NCI-H1092 (cell line): ENCODE measurements at places on chromosomes 16 and 17.

DNA sequence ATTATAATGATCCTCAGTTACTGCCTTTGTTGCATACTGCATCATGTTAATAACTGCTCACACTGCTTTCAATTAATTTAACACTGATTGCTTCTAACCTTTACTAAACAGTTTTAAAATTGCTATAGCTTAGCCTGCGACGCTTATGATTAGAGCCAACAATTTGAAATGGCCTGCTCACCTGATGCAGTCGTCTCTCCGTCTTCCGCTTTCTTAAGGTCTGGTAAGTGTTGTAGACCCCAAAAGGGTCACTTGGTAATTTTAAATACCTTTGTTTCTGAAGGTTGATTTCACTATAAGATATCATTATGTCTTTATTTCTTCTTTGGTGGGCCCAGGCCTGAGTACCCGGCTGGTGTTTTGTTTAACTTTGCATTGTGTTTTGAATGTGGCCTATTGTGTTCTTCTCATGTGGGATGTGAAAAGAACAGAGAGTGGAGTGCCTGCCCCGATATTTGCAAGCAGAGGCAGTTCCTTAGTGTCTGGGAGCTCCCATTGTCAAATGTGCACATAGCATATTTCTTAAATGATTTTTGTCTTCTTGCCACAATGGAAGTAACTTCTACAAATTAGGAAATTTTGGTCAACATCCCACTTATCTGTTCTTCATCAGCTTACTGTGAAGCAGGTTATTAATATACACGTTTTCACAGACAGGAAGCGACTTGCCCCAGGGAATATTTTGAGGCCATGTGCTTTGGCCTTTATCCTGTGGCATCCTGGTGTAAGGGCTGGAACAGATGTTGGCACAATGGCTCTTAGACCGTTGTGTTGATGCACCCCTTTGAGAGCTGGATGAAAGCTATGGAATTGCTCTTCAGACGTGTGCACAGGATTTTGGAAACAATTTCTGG lies 2.9 kb downstream of the PHKB start:
- no peak for DNase-seq

GRCh38 chr16:64870859-64871258 lies 251.0 kb downstream of the CDH11 start:
- DNase-seq: no peak

GRCh38 chr17:50129728-50130558 lies at the start of gene SAMD14:
Gene SAMD14 (minus strand): TSS chr17:50130160. CDS start chr17:50124959, 5,201 bp downstream.
- DNase-seq: no peak

GRCh38 chr17:55632236-55632635 lies 90.4 kb downstream of the TMEM100 start:
- DNase-seq: no peak

DNA sequence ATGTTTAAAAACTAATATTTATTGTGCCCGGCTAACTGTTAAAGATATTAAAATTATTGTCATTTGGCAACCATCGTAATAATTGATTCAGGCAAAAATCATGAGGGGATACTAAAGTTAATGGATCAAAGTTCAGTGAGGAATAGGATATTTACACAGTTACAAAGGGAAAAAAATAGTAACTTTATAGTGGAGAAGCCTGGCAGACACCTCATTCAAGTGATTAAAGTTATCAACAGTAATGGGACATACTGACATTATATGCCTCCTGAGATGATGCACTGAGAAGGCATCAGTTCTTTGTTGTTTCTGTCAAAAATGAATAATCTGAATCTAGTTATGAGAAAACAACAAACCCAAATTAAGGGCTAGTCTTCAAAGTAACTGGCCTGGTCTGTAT lies 77.1 kb downstream of the NLK start:
- no peak for DNase-seq

DNA sequence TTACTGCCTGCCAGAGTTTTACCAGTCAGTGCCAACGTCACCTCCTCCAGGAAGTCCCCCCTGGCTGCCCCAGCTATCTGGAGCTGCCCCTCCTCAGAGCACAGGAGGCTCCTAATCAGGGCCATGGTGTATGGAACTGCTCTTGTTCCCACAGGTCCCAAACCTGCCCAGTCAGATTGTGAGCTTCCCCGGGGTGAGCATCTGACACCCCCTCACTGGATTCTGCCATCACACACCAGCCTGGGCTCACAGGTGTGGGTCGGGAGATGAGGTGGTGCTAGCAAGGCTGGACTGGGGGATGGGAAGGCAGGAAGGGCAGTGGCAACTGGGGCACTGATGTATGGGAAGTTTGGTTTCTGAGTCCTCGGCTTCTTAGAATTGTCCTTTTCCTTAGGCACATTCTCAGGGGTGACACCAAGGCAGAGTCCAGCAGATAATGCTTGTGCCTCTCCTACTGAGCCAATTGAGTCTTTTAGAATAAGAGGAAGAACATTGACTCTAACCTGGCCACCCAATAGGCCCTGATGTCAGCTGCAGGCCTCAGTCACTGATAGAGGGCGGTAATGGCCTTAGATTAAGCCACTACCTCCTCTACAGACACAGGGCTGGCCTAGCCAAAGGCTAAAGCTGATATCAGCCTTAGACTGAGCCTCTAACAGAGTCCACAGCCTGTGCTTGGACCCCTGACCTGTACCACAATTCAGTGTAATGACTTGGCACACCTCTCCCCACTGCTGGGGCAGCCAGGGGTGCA lies 107.9 kb downstream of the WSCD1 start:
- no peak for DNase-seq

- DNase-seq: no peak
Measured at GRCh38 chr16:88700636-88701482, 5.3 kb downstream of the RNF166 start.

- DNase-seq: no peak
Measured at GRCh38 chr16:84448444-84448843, 56.0 kb downstream of the MEAK7 start.

- DNase-seq: no peak
Measured at GRCh38 chr17:58338841-58339754, 10.5 kb upstream of the TSPOAP1 start.

GRCh38 chr17:82551779-82552457 lies 32.4 kb downstream of the FOXK2 start:
- peak; percentile 27 for DNase-seq

DNA sequence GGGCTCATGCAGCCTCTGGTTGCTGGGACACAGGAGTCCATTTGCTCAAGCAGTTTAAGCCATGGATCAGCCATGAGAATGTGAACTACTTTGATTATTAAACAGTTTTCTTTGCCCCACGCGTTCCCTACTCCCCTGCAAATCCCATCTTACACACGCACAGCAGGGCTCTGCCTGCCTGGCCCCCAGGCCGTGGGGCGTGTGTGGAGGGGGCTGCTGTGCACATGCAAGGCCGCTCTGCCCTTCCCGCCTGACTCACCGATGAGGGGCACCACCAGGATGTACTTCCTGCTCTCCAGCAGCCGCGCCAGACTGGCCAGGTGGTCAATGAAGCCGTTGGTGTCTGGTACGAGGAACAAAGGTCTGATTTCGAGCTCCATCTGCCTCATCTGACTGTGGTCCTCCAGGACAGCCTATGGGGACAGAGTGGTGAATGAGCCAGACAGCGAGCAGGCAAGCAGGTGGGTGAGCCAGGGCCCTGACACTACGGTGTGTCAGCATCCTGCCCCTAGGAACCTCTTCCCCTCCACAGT lies 13.7 kb downstream of the HIC1 start:
- DNase-seq: no peak

DNA sequence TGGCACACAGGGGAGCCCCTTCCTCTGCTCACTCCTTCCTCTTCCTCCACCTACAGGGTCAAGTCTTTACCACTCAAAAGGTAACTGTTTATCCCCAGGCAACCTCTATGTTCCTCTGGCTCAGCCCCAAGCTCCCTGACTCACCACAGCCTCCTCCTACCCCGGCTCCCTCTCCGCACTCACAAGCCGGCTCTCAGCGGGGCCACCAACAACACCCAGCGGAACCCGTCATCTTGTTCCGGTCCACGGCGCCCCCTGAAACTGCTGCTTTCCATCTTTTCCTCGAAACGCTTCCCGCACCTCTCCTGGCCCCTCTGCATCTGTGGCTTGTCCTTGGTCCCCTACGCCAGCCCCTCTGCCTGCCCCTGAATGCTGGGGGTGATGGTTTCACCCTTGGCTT lies 58.4 kb downstream of the NXN start:
- no peak for DNase-seq

GRCh38 chr17:48869821-48870318 lies 22.7 kb upstream of the ATP5MC1 start:
- no peak for DNase-seq

GRCh38 chr17:13031718-13032350 lies 14.0 kb upstream of the ELAC2 start:
- no peak for DNase-seq

DNA sequence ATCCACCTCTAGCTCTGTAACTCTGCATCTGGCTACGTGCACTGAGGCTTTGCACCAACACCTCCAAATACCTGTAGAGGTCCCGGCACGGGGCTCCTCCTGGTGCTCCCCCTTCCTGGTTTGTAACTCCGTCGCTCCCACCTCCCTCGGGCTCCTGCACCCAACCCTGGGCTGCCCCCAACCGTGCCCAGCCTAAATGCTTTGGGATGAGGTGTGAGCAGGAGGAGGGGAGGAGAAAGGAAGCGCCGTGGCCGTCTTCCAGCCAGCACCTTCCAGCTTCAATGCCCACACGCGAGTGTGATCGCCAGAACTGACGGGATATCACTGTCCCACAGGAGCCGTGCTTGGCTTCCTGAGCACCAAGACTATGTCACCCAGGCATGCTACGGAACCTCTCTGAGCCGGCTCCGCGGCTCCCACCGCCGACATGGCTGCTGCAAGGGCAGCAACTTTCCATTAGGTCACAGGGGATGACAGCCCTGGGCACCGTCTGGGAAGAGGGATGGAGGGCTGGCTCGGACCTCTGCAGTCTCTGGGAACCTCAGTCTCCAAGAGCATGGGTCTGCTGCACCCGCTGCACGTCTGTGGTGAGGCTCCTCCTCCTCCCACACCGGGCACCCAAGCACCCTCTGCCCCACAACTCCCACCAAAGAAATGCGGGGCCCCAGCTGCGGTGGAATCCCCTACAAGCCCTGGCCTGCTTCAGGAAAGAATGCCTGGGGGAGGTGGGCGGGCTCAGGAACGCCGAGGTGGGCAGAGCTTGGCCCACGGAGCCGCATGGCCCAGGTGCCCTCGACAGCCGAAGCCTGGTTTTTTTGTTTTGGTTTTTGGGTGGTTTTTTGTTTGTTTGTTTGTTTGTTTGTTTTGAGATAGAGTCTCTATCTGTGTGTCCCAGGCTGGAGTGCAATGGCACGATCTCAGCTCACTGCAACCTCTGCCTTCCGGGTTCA lies 6.4 kb upstream of the SLC38A10 start:
- DNase-seq: no peak

DNA sequence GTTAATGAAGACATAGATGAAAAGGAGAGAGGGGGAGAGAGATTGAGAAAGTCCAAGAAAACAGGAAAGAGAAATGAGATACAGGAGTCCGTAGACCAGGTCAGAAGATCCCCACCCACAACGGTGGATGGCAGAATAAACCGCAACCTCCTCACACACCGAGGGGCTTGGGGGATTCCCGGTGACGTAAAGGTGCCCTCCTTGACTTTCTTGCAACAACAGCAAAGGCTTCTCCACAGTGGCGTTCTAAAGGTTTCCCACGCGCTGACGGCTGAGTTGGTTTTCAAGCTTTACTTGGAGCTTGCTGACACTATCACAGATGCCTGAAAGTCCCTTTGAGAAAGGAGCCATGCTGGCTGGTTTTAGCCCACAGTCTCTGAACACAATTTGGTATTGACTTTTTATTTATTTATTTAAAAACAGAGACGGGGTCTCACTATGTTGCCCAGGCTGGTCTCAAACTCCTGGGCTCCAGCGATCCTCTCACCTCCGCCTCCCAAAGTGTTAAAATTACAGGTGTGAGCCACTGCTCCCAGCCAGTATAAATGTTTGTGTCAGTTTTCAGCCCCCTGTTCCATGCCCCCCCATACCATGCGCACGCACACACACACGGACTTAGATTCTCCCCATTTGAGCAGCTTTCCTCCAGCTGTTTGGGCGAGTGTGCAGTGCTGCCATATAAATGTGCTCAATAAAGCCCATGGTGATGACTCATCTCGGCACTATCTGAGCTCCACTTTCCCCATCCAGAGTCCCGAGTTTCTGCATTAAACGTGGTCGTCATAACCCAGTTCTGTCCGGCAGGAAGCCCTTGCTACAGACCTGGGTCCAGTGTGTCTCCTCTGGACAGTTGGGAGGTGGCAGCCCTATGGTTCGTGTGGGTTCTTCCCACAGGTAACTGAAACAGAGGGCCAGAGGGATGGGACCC lies 33.0 kb upstream of the SEC14L1 start:
- DNase-seq: no peak

- no peak for DNase-seq
Measured at GRCh38 chr16:21694609-21695008, 30.8 kb downstream of the OTOA start.

GRCh38 chr17:57948169-57948554 lies 7.0 kb downstream of the CUEDC1 start:
- DNase-seq: no peak

- DNase-seq: no peak
Measured at GRCh38 chr16:81973737-81974136, 37.5 kb downstream of the SDR42E1 start.

DNA sequence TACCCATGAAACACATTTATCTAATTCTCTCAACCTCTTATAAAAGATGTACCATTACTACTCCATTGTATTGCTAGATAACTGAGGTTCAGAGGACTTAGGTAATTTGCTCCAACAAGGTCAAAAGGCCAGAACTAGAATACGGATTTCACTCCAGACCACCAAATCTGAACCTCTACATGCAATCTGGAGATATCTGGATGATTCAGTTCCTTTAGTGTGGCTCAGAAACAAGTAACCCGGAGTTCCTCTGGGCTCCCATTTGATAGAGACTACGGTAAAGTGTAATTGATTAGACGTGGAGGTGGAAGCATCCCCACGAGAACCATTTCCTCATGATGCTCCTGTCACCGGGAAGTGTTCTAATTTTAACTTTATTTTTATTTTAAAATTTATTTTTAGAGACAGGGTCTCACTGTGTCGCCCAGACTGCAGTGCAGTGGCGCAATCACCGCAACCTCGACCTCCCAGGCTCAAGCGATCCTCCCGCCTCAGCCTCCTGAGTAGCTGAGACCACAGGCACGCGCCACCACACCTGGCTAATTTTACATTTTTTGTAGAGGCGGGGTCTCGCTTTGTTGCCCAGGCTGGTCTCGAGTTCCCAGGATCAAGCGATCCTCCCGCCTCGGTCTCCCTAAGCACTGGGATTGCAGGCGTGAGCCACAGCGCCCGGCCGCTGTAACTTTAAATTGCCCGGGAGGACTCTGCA lies 608 bp upstream of the COX10 start:
- no peak for DNase-seq

GRCh38 chr16:23223368-23223767 lies 40.8 kb downstream of the SCNN1G start:
- no peak for DNase-seq

DNA sequence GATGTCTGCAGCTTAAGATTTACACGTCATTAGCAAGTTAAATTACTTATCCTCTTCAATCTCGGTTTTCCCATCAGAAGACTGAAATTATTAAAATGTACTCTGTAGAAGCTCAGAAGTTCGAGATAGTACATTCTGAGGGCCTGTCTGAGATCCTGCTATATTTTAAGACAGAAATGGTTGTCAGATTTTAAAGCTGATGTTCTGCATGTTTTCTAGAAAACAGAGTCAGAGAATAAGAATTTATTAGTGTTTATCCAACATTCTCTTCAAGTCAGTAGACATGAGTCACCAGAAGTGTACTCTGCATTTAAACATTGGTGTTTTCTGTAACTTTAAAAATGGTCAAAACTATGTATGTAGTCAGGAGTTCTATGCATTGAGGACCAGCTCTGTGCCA lies 155.2 kb upstream of the MYOCD start:
- no peak for DNase-seq
